ENCODE measurements at places on chromosomes 1 and 21. TPM values are rescaled to one million over a fixed set of nuclear protein-coding genes. Genes with fewer than 3 reads are reported as not detected.

The EFCAB14 gene
- 65.2 TPM for total RNA-seq

DNA sequence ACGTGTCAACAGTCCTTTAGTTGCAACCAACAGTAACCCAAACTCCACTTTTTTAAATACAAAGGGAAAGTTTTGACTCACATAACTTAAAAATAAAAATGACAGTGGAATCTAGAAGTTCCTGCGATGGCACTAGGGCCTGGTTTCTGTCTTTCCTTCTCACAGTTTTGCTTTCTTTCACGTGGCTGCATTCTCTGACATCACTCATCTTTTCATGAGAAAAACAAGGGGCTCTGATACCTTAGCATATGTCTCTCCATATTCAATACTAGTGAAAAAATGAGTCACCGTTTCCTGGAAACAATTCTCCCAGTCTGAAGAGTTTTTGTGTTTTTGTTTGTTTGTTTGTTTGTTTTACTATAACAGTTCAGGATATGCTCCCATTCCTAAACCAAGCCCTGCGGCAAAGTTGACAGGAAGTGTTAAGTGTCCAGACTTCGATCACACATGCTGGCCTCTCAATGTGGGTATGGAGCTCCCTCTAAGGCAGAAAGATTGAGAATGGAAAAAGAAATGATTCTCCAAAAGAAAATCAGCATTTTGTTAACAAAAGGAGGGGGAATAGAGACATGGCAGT lies 483.3 kb downstream of the TTLL7 start:
- H3K4me1 ChIP-seq: no peaks in the 10 kb centered on the region
- H3K27me3 ChIP-seq: no peaks in the 10 kb centered on the region

GRCh38 chr1:201108614-201109013 lies 3.6 kb downstream of the CACNA1S start:
- H3K36me3 ChIP-seq: no peaks in the 10 kb centered on the region
- no peak for DNase-seq
- H3K4me1 ChIP-seq: no peaks in the 10 kb centered on the region
- no peak overlapping the region for H3K4me3 ChIP-seq
- peaks cover 17% of the 10 kb centered on the region for H3K27me3 ChIP-seq
- H3K27ac ChIP-seq: peak overlapping the region; percentile 52

- no peaks in the 10 kb centered on the region for H3K27me3 ChIP-seq
- DNase-seq: no peak
- peaks cover 30% of the 10 kb centered on the region for H3K36me3 ChIP-seq
- no peak overlapping the region for H3K27ac ChIP-seq
- H3K4me1 ChIP-seq: peaks cover 47% of the 10 kb centered on the region
These were observed 42.0 kb downstream of the PROX1 start for GRCh38 chr1:214029796-214030195.

Measured in progenitor cell of endocrine pancreas (in vitro differentiated cells).